ENCODE measurements at places on chromosomes 2 and 18.

DNA sequence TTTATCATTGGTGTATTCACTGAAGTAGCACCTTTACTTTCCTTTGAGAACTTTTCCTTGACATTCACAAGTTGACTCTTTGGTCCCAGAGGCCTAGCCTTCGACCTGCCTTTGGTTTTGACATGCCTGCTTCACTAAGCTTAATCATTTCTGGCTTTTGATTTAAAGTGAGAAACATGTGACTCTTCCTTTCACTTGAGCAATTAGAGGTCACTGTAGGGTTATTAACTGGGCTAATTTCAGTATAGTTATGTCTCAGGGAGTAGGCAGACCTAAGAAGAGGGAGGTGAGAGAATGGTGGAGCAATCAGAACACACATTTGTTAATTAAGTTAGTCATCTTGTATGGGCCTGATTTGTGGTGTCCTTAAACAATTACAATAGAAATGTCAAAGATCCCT lies 1040.7 kb upstream of the SLC39A10 start:
- DNase-seq = no peak

DNA sequence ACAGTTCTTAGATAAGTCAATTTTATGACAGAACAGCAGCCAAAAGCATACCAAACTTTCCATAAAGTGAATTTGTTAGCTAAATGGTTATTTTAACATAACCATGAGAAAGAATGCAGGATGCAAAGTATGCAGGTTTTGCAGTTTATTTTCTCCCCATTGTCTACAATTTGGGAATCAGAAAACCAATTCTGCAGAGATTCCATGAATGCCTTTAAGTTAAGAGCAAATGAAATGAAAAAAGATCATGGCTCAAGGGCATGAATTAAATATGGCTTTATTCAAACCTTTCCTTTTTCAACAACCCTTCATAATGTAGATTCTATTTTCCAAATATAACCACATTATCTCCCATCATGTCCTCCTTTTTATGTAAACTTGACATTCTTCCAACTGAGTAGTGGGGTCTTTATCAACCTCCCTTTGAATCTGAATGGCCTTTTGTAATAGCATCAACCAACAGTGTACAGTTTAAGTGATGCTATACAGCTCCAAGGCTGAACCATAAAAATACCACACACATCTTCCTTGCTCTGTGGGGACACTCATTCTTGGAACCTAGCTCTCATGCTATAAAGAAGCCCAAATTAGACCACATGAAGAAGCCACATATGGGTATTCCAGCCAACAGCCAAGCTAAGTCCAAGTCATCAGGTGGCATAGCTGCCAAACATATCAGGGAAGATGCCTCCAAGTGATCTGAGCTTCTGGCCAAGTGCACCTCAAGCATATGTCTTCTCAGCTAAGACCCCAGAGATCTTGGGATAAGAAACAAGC lies 49.8 kb downstream of the PIAS2 start:
- DNase-seq = no peak

GRCh38 chr2:149170156-149170555 lies 131.7 kb downstream of the LYPD6B start:
- DNase-seq = no peak

- DNase-seq = no peak
These were observed 258.2 kb downstream of the IKZF2 start for GRCh38 chr2:212893216-212893615.

GRCh38 chr2:190615555-190616200 lies 33.2 kb upstream of the NAB1 start:
- DNase-seq = no peak

DNA sequence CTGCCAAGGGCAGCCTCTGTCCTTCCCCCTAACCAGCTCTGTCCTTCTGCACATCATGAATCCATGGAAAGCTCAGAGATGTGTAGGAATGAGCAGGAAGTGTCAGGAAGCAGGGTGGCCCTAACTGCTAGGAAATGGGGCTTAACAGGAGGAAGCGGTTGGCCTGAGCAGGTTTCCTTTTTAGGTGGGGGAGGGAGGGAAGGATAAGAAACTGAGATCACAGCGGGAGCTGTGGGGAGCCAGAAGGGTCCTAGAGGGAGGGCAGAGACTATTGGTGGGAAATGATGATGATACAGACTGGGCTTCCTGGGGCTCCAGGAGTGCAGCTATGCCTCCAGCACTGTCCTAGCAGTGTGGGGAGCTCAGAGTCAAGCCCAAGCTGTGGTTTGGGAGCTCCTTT lies 182.0 kb downstream of the SH3BP4 start:
- DNase-seq = no peak

DNA sequence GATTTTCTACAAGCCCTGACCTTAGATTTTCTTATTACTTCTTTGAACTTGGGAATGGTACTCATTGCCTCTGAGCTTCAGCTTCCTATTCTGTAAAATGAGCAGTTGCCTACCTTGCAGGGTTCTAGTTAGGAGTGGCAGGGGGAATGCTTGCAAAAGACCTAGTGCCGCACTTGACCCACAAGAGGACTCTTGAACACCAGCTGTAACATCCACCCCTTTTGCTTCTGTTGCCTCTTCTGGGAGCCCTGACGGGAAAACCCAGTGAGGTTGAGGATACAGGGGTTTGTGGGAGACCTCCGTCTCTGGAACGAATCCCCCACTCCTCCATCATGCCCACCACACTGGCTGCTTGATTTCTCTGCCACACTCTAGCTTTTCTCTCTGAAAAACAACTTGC lies 27.1 kb upstream of the LBH start:
- DNase-seq = no peak

DNA sequence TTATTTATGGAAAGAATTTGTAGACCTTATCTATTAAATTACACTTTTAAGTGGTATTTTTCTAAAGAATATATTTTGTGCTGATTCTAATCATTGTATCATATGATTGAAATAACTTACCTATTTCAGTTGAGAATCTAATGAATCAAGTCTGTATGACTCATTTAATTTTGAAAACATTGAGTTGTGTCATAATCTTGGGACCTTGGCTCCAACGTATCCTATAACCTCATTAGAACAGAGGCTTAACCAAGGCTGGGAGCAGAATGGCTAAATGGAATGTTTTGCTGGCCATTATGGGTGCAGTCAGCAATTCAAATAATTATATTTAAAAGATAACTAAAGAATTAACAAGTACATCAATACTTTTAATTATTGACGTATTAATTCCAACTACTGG lies 19.6 kb upstream of the GULP1 start:
- no peak for DNase-seq

- no peak for DNase-seq
These were observed 19.5 kb downstream of the MARCHF4 start for GRCh38 chr2:216352653-216353270.

- no peak for DNase-seq
These were observed 37.7 kb downstream of the ZNF407 start for GRCh38 chr18:74635224-74635975.

- no peak for DNase-seq
These were observed 43.0 kb downstream of the KLHL29 start for GRCh38 chr2:23427976-23428375.

DNA sequence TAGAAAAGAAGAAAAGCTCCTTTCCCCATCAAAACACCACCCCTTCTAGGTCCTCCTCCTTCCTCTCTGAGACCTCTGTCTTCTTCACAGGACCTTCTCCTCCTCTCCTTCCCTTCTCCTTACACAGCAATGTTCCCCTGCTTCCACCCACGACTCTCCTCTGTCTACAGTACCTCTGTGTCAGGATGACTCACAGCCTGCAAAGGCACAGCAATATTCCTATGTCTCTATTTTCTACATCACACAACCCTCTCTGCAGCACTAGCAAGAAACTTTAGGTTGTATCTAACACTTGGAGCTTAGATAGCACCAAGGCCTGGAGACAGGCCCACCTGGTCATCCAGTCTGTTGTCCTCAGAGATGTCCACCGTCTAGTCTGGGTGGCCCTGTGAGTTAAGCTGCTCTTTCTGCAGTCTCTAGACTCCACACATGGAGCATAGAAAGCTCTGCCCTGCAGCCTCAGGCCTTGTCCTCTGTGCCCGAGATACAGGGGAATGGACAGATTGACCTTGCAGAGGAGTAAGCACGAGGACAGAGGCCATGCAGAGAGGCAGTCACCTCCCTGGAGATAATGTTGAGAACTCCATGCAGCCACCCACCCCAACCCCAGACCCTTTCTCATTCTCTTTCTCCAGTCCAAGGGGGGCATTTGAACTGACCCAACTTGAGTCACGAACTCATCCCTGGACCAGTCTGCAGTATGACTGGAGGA lies 212.0 kb downstream of the TNS1 start:
- DNase-seq = no peak
